GOT3 (cell line): ENCODE measurements at places on chromosomes 13 and 19.

DNA sequence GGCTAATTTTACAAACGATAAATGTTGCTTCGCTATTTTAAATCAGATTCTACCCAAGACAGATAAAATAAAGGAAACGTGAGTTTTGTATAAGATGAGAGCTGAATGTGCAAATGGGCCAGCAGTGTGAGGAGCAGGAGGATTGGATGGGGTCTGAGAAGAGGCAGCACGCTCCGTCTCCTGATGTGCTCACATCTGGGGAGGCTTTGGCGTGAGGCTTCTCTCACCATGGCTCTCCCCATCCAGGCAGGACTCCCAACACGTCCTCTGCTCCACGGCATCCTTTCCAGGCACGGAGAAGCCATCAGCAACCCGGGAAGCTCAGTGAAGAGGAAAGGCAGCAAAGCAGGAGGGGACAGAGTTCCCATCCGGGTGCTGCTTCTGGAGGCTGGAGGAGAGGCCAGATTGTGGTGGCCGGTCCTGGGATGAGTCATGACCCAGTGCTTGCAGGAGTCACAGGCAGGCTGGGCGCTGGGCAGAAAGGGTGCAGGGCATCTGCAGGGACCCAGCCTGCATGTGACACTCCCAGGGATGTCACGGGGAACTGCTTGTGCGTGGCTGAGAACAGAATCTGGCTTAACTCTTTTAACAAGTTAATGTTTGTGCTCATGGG is 47.5 kb downstream of the ZNF536 start:
- DNase-seq, result no peak

DNA sequence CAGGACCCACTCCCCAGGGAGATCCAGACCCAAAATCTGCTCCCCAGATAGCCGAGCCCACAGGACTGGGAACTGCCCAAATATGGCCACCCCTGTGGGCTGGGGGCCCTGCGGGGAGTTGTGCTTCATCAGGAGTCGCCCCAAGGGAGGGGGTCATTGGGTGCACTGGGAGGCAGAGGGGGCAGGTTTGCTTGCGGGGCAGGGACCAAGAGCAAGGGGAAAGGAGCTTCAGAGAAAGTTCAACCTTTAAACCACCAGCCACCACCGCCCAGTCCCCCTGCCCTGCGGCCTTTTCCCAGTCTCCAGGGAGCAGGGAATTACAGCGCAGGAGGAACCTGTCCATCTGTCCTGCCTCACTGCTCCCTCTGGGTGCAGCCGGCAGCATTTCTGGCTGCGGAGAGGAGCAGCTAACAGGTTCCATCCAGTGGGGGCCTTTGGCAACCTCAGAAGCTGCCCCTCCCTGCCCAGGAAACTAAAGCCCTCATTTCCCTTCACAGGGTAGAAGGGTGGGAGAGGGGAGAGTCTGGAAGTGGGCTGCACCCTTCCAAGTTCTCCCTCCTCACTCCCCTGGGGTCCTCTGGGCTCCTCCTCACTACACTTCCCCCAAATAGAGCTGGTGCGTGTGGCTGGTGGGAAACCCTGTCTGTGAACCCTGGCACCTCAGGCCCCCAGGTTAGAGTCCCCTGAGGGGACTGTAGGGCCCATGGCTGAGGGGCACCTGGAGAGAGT is 13.8 kb upstream of the ASF1B start:
- DNase-seq, result no peak

- DNase-seq, result no peak
These were observed 45.8 kb upstream of the RCBTB2 start for GRCh38 chr13:48578516-48579164.

DNA sequence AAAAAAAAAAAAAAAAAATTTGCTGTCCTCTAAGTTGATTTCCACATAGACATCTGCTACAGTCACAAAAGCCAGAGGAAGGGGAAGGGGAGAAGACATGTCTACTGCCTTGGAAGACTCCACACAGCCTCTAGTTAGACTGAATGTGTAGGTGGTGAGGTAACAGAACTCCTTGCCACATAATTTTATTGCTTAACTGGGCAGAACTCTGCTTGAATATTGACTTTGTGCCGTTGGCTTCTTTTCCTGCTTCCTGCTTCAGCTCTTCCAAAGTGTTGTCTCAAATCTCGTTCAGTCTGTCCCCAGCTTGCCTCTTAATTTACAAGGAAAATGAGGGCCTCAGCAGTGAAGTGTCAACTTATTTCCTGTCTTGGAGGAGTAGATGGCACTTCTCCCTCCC is 37.1 kb downstream of the ESD start:
- no peak for DNase-seq

GRCh38 chr13:42384265-42384664 is 112.3 kb downstream of the AKAP11 start:
- DNase-seq, result no peak

GRCh38 chr13:38419312-38419873 is 69.7 kb downstream of the UFM1 start:
- DNase-seq, result no peak

- DNase-seq, result no peak
These were observed 12.8 kb upstream of the PEAK3 start for GRCh38 chr19:2294687-2295335.

GRCh38 chr13:29487466-29488454 is 107.7 kb downstream of the SLC7A1 start:
- no peak for DNase-seq

DNA sequence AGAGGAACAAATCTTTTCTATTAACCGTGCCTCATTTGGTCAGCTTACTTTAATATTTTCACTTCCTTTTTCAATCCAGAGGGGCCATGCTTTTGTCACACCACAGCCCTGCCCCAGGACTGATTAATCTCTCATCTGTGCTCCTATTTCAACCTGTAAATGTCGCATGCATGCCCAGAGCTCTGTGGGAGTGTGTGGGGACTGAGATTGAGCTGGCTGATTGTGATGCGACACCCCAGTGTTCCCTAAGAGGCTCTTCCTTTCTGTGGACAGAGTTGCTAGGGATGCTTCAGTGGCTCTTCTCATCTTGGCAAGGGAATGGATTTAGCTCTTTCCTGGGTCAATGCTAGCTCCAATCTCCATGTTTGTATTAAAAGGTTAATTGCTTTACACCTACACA is 249.6 kb downstream of the TDRD3 start:
- DNase-seq, result no peak
